ENCODE measurements at places on chromosomes 7 and 10.

GRCh38 chr10:3990307-3990706, 205.3 kb upstream of the KLF6 start:
- no peak for DNase-seq

DNA sequence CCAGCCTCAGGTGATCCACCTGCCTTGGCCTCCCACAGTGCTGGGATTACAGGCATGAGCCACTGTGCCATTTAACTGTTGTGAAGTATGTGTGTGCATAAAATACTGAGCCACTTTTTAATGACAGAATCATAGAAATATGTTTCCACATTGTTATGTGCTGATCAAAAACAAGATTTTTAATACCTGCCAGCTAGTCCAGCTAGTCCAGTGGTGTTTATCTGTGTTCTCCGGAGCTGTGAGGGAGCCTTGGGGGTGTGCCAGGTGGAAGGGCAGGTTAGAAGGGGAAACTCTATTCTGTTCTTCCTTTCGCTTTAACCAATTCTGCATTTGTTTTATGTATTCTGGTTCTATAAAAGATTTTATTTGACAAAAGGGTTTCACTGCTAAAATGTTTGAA, 7.0 kb downstream of the FAM221A start:
- no peak for DNase-seq

- DNase-seq: no peak
Measured at GRCh38 chr7:125561006-125561405, 631.4 kb upstream of the POT1 start.

DNA sequence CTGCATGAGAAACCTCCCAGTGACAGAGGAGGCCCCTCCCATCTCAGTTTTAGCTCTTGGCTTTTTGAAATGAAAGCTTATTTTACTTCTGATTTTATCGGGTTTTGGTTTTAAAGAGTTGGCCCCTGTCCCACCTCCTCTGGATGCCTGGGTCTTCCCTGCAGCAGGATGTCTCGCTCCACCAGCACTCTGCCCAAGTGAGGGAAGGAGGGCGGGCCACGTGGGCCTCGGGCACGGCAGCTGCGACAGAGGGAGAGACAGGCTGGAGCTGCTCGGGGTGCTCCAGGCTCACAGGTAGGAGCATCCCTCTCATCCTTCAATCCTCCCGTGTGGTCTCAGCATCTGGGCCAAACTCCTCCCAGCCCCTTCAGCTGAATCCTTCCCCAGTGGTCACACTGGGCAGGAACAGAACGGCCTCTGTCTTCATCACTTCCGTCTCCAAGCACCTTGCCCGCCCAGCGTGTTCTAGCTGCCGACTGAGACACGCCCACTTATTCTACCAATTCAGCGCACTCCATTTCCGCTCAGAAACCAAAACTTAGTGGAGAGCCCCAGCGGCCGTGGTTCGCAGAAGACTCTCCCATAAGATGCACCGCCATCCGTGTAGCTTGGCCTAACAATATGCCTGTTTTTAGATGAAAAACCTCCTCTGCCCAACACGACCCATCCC, 222.9 kb downstream of the GLRX3 start:
- no peak for DNase-seq

DNA sequence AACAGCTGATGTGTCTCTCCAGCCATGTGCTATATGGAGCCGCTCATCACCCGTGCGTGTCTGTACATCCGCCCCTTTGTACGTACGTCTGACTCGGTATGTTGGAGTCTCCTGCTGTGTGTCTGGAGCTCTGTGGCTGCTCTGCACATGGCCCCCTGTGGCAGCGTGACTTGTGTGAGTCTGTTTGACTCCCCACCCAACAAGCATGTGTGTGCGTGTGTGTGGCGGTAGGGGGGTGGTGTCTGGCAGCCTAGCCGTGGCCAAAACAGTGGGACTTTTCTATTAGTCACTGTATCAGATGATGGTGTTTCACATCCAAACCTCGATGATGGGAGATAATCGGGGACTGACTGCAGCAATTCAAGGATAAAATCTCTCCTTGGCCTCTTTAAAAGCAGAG, 94.1 kb downstream of the COL13A1 start:
- DNase-seq: no peak
